ENCODE measurements at places on chromosomes 2 and 18.

DNA sequence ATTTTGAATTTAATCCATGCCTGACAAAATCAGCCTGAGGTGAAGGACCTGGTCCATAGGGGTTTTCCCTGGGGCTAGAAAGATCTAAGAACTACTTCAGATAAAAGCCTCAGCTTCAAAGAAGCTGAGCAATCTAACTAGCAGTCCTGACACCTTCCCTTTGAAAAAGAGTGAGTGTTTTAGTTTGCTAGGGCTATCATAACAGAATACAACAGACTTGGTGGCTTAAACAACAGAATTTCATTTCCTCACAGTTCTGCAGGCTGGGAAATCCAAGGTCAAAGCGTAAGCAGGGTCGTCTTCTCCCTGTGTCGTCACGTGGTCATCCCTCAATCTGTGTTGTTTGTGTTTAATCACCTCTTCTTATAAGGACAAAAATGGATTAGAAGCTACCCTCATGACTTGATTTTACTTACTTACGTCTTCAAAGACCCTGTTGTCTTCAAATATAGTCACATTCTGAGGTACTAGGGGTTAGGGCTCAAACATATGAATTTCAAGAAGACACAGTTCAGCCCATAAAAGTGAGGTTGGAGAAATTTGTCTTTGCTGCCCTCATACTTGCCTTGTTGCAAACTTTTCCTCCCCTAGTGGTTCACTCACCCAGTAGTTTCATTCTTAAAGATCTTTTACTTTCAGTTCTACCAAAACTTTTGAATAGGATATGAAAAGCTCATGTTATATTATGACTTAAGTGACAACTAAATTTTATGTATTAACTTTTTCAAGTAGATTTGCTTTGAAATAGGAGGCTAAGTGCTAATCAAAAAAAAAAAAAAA is 673.8 kb downstream of the ARHGAP15 start:
- DNase-seq, result no peak

- no peak for DNase-seq
Observed at GRCh38 chr18:6929370-6930102, 188.1 kb downstream of the LAMA1 start.

- no peak for DNase-seq
Observed at GRCh38 chr2:74278176-74278575, 65.0 kb downstream of the SLC4A5 start.

- no peak for DNase-seq
Observed at GRCh38 chr2:233980955-233981561, 63.9 kb downstream of the TRPM8 start.

DNA sequence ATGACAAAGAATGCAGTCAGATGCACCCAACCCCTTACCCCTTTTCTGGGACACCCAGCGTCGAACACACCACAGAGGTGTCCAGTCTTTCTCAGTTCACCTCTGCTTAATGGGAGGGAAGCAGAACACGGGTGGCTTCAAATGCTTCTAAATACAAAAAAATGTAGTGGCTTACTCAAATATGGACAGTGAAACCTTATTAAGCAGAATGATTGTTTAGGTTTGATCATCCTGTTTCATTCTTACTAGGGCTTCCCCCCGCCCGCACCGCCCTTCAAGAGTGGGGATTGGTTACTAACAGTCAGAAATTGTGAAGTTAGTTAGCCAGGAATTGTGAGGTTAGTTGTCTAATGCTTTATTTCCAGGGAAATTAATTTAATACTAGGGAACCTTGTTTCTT is 21.6 kb downstream of the ATG16L1 start:
- no peak for DNase-seq

DNA sequence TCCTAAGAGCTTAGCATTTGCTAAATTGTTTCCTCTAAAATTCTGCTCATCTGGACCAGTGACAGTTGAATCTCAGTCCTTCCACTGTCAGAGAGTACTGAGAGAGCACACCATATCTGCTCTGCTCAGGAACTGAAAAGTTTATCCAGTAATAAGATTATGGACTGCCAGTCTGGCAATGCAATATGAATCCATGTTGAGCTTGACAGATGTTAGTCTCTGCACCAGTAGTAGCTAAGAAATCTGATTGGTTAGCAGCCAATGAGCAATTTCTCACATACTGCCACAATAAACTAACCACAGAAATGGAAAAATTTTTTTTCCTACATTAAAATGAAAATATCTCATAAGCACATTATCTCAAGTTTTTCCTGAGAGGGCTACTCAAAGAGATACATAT is 2.3 kb downstream of the PRKD3 start:
- no peak for DNase-seq

DNA sequence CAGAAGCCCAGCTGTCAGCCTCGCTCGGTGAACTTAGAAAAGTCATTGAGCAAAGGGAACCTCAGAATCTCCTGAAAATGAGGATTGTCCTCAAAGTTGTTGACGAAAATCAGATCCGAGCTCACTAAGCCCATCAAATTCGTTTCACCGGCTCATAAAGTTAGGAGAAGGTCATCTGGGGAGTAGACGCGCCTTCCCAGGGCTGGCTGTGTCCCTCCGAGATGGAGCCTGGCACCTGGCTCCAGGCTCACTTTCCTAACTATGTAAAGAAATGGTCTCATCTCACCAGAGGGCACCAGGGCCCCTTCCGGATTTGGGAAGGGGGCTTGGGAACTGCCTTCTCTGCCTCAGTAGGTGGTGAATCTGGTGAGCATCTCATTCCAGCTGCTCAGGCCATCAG is 145.5 kb downstream of the PXDN start:
- no peak for DNase-seq

GRCh38 chr2:187614756-187615155 is 60.5 kb upstream of the TFPI start:
- peak; percentile 48 for DNase-seq

GRCh38 chr2:41736105-41736567 is 311.7 kb upstream of the PKDCC start:
- peak; percentile 20 for DNase-seq

GRCh38 chr18:9739516-9739915 is 31.4 kb downstream of the RAB31 start:
- no peak for DNase-seq
